ENCODE measurements at places on chromosomes 5 and 9.

DNA sequence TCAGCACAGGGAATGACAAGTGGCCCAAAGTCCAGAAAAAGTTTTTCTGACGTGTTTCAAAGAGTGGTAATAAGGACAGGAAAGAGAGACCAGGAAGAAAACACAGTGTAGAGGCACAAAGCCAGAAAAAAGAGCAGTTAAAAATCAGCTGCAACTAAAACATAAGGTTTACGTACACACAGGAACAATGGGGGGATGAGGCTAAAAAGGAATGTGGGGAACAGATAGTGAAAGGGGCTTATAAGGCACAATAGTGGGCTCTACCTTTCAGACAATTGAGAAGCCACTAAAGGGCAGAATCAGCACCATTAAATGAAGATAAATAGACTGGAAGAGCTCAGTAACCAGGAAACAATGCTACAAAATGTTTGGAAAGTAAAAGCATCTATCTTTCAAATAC, 5.5 kb downstream of the ELP1 start:
- DNase-seq, result no peak

DNA sequence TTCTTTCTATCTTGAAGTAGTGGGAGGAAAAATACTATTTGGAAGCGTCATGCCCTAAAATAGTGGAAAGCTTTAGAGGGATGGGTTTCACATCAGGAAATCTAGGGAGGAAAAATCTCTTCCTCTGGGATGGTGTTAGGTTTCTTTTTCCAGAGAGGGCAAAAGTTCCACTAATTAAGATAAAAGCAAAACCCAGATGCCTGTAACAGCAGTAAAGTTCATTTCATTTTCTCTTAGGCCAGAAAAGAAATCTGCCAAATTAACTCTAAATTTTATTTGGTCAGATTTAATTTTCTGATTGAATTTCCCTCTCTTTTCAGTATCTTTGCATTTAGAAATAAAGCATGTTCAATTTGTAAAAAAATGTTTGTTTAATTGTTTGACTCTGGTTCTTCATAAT, 88.8 kb downstream of the LURAP1L start:
- no peak for DNase-seq

GRCh38 chr5:163841-164240, 27.5 kb upstream of the LRRC14B start:
- no peak for DNase-seq

DNA sequence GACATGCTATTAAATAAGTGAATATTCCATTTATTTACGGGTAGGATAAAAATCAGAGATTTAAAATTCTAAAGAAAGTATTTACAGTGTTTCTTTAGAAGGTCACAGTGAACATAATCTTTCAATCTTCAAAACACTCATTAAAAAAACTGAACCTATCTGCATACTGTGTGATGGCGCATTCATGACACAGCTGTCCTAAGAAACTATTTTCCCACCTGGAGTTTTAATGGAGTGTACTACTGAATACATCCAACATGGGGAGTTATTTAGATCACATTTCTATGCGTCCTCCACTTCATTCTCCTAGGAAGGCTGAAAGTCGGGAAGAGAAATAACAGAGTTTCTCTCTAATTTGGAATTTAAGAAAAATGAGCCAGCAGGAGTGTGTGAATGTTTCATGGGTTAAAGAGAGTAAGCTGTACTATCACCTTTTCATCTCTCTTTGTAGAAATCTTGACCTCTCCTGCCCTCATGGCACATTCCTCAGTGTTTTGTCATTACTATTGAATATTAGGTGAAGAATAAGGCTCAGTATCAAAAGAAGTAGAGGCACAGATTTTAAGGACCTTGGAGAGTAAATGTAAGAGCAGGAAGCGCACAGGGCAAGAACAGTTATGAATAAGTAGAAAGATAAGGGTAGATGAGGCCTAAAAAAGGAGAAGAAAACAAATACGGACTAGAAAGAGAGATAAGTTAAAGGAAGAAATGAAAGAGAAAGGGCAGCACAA, 551.2 kb upstream of the TUSC1 start:
- DNase-seq, result no peak

DNA sequence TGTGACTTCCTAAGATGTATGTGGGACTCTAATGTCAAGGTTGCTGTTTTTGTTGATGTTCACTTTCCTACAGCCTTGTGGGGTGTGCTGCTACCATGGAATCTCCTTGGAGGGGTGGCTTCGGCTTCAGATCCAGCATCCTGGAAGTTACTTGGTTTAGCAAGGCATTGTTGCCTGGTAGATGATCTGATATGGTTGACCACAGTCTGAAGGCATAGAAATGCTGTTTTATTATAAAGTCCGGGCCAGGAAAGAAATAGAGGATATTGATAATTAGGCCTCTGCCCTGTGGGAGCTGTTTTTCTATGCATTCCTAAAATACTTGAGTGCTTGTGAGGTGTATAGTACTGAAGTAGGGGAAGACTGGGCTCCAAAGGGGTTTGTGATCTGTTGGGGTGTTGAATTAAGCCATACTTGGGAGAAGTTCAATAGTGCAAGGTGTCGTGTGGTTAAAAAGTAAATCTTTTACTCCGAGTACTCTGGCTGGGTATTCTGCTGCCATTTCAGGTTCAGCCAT, 27.3 kb upstream of the CREBRF start:
- no peak for DNase-seq

DNA sequence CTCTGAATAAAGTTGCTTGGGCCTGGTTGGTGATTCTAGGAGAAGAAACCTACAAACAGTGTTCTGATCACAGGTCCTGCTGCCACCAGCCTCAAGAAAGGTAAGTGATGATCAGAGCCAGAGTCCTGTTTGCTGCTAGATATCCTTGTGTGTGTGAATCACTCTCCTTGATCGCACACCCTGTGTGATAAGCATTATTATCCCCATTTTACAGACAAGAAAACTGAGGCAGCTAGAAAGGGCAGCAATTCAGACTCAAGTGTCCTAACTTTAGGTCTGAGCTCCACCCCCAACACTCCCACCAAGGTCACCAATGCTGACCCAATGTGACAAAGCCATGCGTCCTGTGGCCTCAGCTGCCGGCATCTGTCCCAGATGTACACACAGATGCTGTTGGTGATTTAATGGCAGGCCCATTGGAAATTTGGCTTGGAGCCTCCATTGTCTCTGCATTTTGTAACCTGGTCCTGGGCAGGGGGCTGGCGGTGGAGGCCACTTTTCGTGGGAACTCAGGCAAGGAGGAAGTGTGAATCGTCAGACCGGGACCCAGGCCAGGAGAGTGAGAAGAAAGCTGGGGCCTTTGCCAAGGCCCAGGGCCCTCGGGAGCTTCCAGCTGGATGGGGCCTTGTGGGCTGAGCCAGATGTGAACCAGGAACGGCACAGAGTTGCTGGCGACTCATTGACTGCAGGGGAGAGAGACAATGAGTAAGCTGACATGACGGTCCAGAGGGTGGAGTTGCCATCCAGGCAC, 29.8 kb upstream of the GGTA1 start:
- no peak for DNase-seq

DNA sequence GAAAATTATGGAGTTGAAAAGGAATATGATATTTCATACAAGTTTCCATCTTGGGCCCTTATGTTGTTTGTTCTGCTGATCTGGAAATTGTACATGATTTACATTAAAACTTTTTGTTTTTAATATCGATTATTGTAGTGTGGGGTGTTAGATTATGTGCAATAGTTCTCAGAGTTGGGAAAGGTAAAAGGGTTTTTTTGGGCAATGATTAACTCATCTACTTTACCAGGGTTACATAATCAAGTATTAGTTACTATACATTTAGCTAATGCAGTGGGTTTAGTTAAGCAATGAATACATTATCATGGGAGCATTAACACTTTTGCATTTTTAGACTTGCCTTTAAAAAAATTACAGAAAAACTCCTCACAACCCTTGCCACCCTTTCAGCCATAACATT, 134.0 kb downstream of the ZSWIM6 start:
- DNase-seq, result no peak

- DNase-seq, result no peak
These were observed 3.6 kb upstream of the FUT7 start for GRCh38 chr9:137035507-137035834.

- no peak for DNase-seq
These were observed 9.4 kb upstream of the BTF3 start for GRCh38 chr5:73488806-73489205.

- DNase-seq, result no peak
These were observed 413.2 kb upstream of the ACTBL2 start for GRCh38 chr5:57895766-57896165.

DNA sequence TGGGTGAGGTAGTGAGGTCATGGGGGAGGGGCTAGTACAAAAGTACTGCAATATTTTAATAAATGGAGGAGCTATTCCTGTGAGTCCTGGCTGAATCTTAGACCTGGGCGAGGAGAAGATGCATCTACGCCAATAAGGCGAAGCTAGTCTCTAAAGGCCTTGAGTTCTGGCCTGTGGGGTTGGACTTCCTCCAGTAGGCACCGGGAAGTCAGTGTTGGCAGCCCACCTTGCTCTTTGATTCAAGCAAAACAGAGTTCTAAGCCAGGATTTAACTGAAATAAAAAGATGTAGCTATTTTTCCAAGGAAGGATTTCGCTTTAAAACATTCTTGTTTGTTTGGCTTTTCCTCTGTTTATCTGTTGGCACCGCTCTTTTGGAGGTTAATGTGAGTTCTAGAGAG, 244.6 kb downstream of the KIF4B start:
- no peak for DNase-seq

Measured in cortex of kidney (tissue), 1 donor.